Activated CD8-positive, alpha-beta memory T cell treated with anti-CD3 and anti-CD28 coated beads for 24 hours (primary cell): ENCODE measurements at places on chromosomes 11 and 22.

DNA sequence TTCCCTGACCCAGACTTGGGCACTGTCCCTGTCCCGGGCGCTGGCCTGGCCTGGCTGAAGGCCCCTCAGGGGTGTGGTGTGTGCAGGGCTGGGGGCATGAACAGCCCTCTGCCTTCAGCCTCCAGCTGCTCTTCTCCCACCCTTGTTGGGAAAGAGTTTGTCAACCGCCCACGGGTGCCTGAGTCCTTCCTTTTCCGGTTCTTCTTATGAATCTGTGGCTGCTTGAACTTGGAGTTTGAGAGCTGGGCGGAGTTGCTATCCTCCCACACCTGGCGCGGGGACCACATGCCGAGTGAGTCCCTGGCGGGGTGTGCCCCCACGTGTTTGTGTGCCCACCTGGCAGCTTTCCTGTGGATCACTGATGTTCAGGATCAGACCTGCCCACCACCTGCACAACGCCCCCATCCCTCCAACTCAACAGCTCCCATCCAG, 13.4 kb downstream of the NFAM1 start:
- DNase-seq, result no peak

DNA sequence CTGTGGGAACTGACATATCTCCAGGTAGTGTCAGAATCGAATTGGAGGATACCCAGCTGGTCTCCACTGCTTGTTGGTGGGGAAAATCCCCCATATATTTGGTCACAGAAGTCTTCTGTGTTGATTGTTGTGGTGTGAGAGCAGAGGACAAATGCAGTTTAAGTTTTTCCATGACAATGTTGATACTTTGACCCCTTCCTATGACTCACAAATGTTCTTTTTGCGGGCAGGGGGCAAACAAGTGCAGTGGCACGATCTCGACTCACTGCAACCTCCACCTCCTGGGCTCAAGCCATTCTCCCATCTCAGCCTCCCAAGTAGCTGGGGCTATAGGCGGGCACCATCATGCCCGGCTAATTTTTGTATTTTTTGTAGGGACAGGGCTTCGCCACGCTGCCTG, 7.4 kb upstream of the PATL1 start:
- DNase-seq, result no peak

- no peak for DNase-seq
These were observed 29.3 kb upstream of the NECTIN1 start for GRCh38 chr11:119758291-119758690.

GRCh38 chr11:45373506-45374035, 87.4 kb upstream of the SYT13 start:
- DNase-seq, result no peak

GRCh38 chr11:121448431-121448941, 3.6 kb upstream of the SORL1 start:
- no peak for DNase-seq

DNA sequence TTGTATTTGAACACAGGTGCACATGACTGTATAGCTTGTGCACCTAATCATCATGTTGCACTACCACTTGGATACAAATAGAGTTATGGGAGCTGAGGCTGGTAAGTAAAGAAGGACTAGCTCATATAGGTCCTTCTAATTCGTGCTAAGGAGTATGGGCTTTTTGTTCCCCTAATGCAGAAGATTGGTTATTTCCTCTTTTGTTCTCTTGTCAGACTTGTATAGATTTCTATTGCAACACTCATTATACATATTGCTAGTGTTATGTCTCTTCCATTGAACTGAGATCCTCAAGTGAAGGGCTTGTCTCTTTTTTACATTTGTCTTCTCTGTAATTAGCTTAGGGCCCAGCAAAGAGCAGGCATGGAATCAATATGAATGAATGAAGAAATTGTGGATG, 54.1 kb upstream of the ARHGAP20 start:
- DNase-seq, result no peak

GRCh38 chr22:48423481-48423911, 1404.2 kb downstream of the BRD1 start:
- DNase-seq, result no peak

GRCh38 chr11:111427471-111427912, 48.4 kb upstream of the POU2AF1 start:
- DNase-seq, result no peak
